ENCODE measurements at places on chromosomes 7 and 10.

DNA sequence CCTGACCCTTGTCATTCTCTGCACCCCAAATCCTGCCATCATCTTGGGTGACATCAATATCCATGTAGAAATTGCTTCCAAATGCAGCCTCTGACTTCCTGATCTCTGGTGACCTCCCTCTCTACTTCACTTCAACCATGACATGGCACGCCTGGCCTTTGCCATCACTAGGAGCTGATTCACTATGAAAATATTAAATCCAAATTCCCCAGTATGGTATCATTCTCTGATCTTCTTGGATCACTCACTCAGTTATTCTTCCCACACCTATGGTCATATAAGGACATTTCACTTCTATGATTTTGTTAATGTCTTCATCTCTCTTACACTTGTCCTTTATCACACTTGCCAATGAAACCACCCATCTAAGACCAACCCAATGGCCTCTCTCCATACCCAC lies 73.7 kb upstream of the ODAD2 start:
- DNase-seq, result no peak

- DNase-seq, result no peak
Measured at GRCh38 chr7:25361863-25362262, 133.6 kb upstream of the NPVF start.

DNA sequence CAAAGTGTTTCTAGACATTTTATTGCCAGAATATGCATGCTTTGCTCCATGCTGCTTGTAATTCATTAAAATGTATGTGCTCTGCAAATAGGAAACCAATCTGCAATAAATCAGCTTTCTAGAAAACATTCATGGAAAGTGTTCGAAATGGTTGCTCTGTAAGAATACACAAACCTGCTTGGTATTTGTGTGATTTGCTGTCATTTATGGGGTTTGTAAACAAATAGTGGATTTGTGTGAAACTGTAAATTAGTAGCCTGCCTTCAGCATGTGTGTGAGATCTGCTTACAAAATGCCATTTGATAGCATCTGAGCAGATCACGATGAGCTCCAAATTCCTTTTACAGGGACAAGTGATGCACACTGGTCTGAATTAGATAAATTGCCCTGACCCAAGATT lies 219.0 kb upstream of the CSTF2T start:
- DNase-seq, result no peak

DNA sequence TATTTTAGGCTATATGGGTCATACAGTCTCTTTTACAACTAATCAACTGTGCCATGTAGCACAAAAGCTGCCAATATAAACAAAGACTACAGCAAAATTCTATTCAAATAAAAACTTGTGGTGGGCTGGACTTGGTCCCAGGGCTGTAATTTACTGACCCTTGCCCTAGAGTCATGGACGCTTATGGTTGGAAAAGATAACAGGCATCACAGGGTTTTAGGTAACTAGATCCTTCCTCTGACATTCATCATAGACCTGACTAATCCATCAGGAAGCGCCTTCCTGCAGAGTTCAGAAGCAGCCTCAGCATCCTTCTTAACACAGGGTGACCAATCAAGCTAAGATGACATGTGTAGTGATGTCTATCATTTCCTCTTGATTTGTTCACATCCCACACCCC lies 40.2 kb upstream of the GPAM start:
- DNase-seq, result no peak

DNA sequence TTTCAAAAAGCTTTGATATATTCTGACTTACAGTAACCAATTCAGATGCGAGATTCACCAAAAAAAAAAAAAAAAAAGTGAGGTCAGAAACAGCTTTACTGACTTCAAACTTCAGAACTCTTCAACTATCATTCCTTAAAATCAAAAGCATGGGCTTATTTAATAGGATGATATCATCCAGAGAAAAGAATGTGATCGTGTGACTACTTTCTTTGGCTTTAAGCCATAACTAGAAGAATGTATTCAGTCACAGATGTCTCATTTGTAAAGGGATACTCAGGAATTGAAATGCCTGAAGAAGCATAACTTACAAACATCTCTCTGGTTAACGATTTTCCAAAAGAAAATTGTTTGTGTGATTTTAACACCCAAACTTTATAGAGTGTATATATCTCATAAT lies 11.5 kb downstream of the TPK1 start:
- DNase-seq, result no peak

- no peak for DNase-seq
Measured at GRCh38 chr7:3010161-3010560, 33.5 kb downstream of the CARD11 start.

- DNase-seq, result no peak
Measured at GRCh38 chr10:119755446-119755845, 29.6 kb downstream of the INPP5F start.

DNA sequence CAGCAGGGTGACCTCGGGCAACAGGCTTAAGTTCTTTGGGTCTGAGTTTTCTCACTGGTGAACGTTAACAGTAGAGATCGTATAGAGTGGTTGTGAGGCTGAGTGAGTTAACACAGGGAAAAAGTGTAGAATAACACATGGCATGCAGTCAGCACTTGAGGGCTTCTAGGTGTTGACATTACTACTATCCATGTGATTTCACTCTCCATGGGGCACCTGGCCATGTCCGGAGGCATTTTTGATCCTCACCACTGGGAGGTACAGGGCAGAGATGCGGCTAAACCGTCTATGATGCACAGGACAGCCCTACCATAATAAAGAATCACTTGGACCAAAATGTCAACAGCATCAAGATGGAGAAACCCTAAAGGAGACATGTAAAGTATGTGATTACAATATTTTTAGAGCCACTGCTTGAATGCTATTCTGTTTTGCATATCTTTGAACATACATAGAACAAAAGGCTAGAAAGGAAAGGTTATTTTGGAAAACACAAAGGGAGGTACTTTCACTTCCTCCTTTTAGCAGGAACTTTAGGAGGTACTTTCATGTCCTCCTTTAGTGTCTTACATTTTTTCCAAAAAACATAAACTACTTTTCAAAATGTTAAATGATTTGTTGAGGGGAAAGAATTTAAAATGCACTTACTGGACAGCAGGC lies 44.3 kb downstream of the NOD1 start:
- DNase-seq, result no peak

DNA sequence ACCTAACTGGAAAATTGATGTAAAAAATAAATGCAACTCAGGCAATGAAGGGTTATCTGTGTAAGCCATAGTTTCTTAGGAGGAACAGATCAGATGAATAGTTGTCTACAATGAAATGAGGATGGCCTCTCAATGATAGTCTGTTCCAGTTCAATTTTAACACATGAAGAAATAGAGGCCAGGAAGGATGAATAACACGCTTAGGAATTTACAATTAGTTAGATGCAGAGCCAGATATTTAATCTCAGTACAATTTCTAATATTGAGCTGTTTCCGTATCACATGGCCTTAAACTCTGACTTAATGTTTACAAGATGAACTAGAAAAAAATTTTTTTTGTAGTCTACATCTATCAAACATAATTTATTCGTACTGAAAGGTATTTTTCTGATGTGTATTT lies 176.6 kb downstream of the GALNT11 start:
- DNase-seq, result no peak

DNA sequence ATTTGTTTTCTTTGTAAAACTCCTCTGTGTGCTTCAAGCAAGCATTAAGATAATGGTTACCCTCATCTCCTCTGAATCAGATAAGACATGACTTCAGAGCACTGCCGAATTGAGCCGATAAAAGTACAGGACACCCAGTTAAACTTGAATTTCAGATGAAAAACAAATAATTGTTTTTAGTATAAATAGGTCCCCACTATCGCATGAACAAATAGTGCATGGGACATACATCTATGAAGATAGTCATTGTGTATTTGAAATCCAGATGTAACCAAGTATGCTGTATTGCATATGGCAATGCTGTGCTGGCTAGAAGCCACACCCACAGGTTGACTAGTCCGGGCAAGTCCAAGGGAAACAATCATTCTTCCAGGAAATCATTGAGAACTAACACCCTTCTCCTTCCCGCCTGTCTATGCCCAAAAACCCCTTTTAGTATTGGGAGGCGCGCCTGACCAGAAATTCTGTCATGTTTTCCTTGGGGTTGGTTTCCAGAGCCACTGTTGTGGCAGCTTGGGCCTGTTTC lies 12.6 kb upstream of the FGFR2 start:
- no peak for DNase-seq

- DNase-seq, result no peak
Measured at GRCh38 chr10:115045499-115045898, 47.7 kb upstream of the ATRNL1 start.

GRCh38 chr7:16712916-16713315 lies 40.6 kb upstream of the TSPAN13 start:
- DNase-seq, result no peak

DNA sequence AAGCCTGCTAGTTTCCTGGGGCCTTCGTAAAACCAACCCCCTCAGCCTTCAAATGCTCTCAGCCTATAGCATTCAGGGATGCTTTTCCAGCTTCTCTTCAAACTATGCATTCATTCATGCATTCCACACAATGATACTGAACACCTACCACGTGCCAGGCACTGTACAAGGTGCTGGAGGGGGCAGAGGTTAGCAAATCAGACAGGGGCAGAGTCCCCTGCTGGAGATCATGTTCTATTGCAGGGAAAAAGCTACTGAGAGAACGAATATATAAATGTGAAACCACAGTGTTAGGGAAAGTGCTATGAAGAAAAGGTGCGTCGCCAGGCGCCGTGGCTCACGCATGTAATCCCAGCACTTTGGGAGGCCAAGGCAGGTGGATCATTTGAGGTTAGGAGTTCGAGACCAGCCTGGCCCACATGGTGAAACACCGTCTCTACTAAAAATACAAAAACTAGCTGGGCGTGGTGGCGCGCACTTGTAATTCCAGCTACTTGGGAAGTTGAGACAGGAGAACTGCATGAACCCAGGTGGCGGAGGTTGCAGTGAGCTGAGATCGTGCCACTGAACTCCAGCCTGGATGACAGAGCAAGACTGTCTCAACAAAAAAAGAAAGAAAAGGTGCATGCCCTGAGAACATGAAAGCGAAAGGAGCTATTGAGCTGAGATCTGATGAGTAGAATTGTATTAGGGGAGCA lies 64.6 kb upstream of the CALN1 start:
- no peak for DNase-seq

GRCh38 chr7:124130-124949 lies 68.0 kb upstream of the FAM20C start:
- DNase-seq, result no peak

GRCh38 chr7:108004220-108005142 lies 1.5 kb upstream of the LAMB1 start:
- no peak for DNase-seq

GRCh38 chr10:44186150-44186549 lies 198.7 kb downstream of the CXCL12 start:
- DNase-seq, result no peak

DNA sequence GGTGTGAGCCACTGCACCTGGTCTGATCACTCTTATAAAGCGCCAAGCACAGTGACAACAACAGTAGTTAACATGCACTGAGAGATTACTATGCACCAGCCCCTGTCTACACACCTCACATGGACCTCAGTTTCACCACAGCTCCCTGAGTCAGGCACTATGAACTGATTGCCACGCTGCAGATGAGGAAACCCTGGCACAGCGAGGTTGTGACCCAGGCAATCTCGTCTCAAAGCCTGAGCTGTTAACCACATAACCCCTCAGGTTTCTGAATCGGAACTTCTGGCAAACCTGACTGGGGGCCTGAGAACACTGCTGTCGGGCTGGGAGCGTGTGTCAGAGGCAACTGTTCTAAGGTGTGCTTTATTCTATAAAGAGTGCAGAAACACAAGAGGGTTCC lies 150.8 kb downstream of the RNF216 start:
- DNase-seq, result peak; percentile 32
